Right lobe of liver (tissue), 6 donors: ENCODE measurements at places on chromosomes 16 and 17. TPM values are rescaled to one million over a fixed set of nuclear protein-coding genes. Genes with fewer than 3 reads are reported as not detected.

GRCh38 chr16:46718214-46718613 is 28.8 kb downstream of the ORC6 start:
- no peak for DNase-seq

MAF gene
- 20.0 TPM for total RNA-seq

DNA sequence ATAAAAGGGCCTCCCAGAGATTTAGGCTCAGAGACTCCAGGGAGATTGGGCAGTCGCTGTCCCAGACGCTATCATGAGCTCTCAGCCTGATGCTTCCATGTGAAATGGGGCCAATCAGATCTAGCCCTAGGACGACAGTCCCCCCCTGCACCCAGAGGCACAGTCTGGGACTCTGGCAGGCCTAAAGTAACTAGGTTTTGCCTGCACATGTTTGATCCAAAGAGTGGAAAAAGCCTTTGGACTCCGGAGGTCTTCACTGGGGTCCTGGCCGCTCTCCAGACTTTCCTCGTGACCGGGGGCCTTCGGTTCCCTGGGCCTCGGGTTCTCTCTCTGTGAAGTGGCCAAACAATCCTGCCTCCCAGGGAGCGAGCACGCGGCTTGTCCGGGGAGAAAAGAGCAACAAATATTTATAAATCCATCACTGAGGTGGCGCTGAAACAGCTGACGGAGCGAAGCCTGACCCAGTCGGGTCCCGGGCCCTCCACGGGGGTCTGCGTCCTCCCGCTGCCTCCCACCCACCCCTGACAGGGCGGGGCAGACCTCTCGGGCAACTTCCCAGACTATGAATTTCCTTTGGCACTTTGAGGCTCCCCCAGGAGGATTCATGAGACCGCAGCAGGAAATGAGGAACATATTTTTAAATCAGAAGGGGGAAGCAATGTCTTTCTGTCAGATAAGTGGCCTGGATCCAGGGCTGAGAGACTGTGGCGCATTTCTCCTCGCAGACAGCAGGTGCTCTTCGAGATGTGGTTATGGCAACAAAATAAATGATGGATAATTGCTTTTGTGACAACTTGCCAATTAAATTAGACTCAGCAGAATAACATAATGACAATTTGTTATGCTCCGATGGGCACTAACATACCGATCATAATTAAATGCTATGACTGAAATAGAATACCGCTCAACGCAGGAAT is 38.9 kb downstream of the MRPS23 start:
- peak; percentile 55 for DNase-seq

CCL5 gene
- 3.0 TPM for total RNA-seq

GRCh38 chr16:14284371-14284770 is 213.3 kb downstream of the MRTFB start:
- no peak for DNase-seq

NOL3 gene
- total RNA-seq = 23.3 TPM

- DNase-seq = no peak
Measured at GRCh38 chr16:2460391-2460713, 443 bp downstream of the TEDC2 start.

DNA sequence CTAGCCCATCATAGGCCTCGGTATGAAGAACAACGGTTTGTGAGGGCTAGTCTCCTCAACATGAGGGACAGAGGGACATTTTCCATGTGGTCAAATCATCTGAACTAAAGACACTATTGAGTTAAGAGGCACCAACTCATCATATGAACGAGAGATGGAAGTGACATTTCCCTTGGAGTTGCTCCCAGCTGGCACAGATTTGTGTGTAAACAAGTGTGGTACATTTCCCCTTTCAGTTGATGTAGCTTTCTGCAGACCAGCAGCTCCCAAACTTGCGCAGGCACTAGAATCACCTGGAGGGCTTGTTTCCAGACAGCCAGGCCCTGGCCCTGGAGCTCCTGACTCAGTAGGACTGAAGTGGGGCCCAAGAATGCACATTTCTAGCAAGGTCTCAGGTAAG is 205.5 kb downstream of the PARN start:
- no peak for DNase-seq

PLCG2 gene
- 18.6 TPM for total RNA-seq

DNA sequence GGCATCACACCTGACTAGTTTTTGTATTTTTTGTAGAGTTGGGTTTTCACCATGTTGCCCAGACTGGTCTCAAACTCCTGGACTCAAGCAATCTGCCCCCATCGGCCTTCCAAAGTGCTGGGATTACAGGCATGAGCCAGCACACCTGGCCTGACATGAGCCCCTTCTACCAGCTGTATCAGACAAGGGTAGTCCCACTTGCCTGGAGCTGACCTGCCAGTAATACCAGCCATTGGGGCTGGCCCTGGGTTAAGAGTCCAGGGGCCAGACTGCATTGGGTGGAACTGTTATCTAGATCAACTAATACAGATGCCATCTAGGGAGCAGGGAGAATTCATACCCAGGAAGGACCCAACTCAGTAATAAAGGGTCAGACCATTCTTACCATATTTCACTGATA is 28.1 kb downstream of the WSB1 start:
- DNase-seq = no peak

GRCh38 chr16:66603537-66604375 is 748 bp upstream of the CMTM3 start:
- DNase-seq = no peak

DNA sequence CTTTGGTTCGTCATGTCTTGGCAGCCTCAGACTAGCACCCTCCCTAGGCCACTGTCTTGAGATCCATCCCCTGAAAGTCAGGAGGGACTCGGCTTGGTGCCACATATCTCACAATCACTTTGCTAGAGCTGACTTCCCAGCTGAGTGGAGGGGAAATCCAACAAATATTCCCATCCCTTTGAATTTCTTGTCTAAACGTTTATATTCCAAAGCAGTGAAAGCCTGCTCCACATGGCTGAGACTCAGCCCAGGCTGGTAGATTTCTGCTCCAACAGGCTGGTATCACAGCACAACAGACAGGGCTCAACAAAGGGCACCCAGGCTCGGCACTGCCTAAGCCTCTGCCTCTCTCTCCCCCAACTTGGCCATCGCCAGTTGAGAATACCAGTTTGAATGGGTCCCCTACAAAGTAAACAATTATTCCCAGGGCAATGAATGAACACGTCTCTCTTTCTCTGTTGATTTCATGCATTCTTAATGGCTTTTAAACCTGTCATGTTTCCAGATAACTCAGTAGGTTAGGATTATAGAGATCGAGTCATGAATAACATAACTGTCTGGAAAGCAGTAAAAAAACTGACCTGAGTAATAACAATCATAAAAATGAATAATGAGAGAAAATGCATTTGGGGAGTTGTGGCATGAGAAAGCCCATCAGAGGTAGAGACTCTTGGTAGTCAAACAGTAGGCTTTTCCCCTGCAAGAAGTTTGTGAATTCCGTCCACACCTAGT is 1.0 kb downstream of the KRT13 start:
- no peak for DNase-seq

ST6GALNAC2 gene
- total RNA-seq = 3.7 TPM

GRCh38 chr16:30394592-30395154 is 547 bp upstream of the ZNF48 start:
- DNase-seq = no peak

- DNase-seq = peak; percentile 85
Measured at GRCh38 chr16:65745-66144, 6.7 kb downstream of the RHBDF1 start.

- no peak for DNase-seq
Measured at GRCh38 chr16:75534560-75535205, 1.2 kb downstream of the CHST5 start.
